ENCODE measurements at places on chromosomes 1 and 21.

- DNase-seq, result no peak
These were observed 70.5 kb upstream of the PGD start for GRCh38 chr1:10328180-10328963.

- no peak for DNase-seq
These were observed 2.5 kb downstream of the MPZ start for GRCh38 chr1:161307230-161307768.

DNA sequence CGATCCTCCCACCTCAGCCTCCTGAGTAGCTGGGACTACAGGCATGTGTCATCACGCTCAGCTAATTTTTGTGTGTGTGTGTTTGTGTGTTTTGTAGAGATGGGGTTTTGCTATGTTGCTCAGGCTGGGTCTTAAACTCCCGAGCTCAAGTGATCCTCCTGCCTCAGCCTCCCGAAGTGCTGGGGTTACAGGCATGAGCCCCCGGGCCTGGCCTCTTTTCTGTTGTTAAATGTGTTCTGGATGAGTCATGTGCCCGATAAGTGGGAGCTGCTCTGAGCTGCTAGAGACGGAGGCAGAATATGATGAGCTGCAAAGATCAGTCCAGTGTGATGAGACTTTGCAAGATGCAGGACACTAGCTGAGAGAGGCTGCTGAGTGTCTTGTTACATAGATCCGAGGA lies 75.5 kb downstream of the VPS13D start:
- DNase-seq, result no peak

- DNase-seq, result no peak
These were observed 34.9 kb downstream of the UBIAD1 start for GRCh38 chr1:11307852-11308251.

DNA sequence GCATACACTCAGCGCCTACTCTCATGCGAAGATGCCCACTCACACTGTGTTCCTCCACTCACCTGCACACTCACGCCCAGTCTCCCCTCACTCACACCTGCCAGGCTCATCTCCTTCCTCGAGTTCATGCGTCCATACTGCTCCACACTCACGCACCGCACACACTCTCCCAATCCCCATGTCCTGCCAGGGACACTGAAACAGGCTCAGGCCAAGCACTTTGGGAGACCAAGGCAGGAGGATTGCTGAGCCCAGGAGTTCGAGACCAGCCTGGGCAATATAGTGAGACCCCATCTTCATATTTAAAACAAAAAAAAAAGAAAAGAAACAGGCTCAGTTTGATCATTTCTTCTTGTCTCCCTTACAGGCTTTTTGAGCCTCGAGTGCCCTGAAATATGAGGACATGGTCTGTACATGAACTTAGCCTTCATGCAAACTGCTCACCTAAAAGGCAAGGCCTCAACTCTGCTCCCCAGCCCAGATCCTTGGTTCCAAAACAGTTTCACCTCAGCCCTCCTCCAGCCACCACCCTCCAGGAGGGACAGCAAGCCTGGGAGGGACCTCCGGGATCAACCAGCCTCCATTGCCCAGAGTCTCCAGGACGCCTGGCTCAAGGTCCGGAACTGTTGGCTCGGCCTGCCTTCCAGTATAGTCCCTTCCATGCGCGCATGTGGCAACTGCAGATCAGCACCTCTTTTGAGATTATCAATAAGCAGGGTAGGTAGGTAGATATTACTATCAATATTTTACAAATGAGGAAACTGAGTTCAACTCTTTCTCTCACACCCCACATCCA lies 2.4 kb upstream of the PTAFR start:
- DNase-seq, result no peak

DNA sequence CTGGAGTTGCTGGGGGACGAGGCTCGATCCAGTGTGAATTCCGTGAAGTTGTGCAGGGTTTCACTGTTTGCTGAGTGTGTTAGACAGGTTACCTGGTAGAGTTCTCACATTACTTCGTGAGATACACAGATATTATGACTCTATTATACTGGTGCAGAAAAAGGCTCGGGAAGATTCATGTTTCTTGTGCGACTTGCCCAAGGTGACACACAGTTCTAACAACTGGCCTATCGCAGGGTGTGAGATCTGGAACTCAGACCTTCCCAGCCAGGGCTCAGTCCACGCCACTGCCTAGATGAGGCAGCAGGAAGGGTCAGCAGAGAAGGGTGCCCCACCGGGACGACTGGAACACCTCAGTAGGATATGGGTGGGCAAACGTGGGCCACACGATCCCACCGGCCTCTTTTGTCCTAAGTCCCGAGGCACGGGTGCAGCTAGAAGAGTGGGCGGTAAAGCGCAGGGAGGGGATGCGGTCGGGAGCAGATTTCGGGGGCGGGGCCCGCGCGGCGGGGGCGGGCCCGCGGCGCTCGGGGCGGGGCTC lies 296 bp upstream of the RNPEP start:
- DNase-seq, result no peak

DNA sequence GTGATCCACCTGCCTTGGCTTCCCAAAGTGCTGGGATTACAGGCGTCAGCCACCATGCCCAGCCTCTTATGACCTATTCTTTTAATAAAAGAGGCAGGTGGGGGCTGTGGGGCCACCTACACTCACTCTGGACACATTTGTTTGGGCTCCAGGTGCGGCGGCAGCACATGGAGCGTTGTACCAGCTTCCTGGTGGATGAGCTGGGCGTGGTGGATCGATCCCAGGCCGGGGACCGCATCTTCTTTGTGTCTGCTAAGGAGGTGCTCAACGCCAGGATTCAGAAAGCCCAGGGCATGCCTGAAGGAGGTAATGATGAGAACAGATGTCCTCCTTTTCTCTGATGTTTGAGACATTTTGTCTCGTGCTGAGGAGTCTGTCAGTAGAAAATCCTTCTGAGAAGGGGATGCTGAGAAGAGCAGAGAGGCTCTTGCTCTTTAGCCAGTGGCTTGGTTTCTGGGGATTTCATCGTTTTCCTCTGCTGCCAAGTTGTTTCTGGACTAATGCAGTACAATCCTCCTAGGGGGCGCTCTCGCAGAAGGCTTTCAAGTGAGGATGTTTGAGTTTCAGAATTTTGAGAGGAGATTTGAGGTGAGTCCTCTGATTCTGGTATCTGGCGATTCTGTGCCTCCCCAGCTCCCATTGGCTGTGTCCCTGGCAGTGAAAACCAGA lies 17.9 kb upstream of the MIIP start:
- DNase-seq, result peak; percentile 6

DNA sequence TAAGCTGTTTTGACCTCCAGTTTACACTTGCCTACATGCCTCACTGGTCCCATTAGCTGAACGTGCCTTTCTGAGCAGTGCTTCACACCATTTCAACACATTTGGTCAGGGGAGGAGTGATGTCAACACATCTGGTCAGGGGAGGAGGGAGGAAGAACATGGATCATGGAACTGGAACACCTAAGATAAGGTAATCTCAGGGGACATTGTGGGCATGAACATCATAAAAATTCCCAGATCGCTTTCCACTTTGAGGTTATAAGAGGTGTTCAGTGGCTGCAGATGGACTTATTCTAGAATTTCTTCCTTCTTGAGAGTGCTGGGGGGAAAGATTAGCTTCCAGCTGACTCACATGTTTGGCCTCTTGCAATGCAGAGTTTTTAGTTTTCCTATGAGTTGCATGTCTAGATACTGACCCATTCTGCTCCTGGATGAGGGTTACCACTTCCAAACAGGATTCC lies 2.0 kb downstream of the QSOX1 start:
- DNase-seq, result no peak

- DNase-seq, result no peak
These were observed 219.5 kb downstream of the PTPRU start for GRCh38 chr1:29455781-29456180.

- peak; percentile 49 for DNase-seq
These were observed 15.3 kb upstream of the SKI start for GRCh38 chr1:2212532-2213491.

DNA sequence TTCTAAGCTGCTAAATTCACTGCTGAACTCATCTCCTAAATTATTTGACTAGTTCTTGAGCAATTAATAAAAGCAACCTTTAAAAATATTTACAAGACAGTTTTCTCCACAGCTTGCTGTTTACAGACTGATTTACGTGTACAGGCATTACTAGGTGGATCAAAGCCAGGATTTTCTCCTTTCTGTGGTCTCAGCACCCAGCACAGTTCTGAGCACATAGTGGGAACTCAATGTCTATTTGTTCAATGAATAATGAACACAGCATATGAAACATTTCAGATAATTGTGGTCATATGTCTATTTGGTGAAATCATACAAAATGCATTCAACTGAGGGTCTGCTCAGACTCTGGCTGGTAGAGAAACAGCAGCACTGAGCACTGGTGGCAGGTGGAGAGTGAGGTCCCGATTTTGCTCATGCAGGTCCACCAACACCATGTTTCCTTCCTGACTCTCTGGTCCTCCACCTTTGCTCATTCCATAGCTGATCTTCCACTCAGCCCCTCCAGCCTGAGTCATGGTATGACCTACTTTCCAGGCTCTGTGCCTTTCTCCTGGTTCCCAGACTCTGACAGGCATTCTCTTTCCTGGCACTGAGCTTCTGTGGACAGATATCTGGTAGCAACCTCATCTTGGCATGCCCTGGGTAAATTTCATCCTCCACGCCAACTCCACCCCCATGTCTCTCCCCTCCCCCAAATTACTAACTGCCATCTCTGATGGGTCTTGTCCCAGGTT lies 311.3 kb downstream of the TGFB2 start:
- no peak for DNase-seq

- no peak for DNase-seq
These were observed 61.6 kb downstream of the PTPRC start for GRCh38 chr1:198700396-198700795.

GRCh38 chr1:41733021-41733420 lies 185.7 kb downstream of the HIVEP3 start:
- no peak for DNase-seq

GRCh38 chr1:225434046-225434445 lies 6.2 kb upstream of the LBR start:
- DNase-seq, result no peak

- no peak for DNase-seq
These were observed 79.4 kb upstream of the USH2A start for GRCh38 chr1:216502528-216503162.

DNA sequence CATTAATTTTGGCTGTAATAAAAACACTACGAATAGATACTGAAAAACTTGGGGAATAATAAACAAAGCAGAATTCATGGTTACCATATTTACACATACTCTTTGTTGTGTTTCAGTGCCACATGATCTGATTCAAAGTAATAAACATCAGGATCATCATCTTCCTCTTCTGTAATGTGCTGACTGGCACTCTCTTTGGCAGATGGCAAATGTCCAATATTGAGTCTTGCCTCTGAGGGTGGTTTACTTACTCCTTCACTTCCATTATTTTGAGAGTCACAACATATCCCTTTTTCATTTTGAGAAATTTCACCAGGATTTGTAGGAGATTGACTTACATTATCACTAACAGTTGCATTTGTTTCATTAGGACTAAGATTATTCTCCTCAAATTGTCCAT lies 50.7 kb downstream of the ZZZ3 start:
- DNase-seq, result no peak

- no peak for DNase-seq
These were observed 13.9 kb downstream of the HYI start for GRCh38 chr1:43439781-43440180.

- no peak for DNase-seq
These were observed 29.6 kb downstream of the SLC37A1 start for GRCh38 chr21:42543106-42543847.

DNA sequence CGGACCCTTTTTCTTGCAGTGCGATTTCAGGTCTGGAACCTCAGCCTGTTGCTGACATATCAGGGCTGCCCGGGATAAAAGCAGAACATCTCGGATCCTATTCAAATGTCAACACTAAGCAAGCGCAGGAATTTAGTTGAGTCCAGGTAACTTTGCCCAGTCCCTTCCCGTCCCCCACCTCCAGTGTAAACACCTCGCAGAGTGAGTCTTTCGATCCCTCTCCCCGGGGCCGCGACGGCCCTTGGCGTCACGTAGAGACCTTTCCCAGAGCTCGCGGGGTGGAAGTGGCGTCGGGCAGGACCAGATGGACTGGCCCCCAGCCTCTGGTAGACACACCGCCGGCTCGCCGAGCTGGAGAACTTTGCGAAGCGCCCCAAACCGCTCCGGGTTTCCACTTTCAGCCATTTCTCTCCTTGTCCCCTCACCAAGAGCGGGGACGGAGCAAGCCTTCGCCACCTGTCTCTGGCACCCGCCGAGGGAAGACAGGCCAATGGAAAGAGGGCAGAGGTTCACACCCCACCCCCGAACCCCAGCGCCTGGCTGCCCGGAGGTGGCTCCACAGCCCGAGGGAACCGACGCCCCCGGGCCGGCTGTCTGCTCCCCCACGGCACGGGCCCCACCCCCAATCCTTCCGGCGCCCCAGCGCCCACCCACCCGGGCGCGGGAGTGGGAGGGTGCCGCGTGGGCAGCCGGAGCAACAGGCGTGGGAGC lies 570 bp downstream of the KCND3 start:
- no peak for DNase-seq

GRCh38 chr1:245768596-245768995 lies 613.8 kb downstream of the KIF26B start:
- no peak for DNase-seq

DNA sequence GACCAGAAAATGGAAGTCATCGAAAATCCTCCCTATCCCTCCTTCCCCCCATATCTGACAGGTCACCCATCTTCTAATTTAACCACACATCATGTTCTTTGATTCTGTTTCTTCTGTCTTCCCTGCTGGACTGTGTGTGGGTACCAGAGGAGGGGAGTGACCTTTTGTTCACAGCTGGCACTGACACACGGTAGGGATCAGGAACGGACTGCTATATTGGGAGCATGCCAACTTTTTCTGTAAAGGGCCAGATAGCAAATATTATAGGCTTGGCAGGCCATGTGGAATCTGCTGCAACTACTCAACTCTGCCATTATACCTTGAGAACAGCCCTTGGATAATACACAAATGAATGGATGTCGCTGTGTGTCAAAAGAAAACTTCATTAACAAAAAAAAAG lies 7.5 kb upstream of the TOMM20 start:
- DNase-seq, result no peak

DNA sequence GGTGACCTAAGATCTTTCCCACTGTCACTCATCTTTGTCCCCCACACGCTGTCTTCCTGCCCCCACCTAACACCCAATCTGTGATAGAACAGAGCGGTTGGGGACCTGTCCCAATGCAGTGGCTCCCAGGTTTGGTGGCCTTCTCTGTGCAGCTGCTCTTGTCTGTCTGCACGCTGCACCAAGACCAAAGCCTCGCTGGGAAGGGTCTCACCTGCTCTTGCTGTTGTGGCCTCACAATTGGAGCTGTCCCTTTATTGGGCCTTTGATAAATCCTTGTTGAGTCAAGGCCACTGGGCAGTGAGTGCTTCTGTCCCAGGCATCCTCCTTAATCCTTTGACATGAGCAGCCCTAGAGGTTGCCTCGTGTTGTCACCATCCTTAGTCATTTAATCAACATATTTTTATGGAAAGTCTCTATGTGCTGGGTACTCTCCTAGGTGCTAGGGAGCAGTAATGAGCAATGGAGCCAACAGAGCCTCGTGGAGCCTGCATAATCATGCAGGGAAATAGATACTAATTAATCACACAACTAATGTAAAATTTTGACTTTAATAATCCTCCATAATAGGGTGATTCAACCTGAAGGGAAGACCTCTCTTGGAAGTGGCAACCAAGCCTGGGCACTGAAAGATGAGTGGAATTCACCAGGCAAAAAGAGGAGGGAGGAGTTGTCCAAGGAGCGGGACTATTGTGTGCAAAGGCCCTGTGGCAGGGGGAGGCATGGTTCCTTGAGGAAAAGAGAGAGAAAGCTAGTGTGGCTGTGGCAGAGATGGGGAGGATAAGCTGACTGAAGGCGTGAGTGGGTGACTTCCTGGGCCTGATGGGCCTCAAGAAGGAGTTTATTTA lies 57.6 kb downstream of the MAN1C1 start:
- DNase-seq, result no peak

GRCh38 chr1:37862330-37862729 lies 2.9 kb upstream of the MTF1 start:
- no peak for DNase-seq

- no peak for DNase-seq
These were observed 95.5 kb upstream of the PROX1 start for GRCh38 chr1:213891989-213892902.

Measured in activated CD8-positive, alpha-beta memory T cell treated with anti-CD3 and anti-CD28 coated beads for 1 hour (primary cell).